ENCODE measurements at places on chromosomes 3 and 15. TPM values are rescaled to one million over a fixed set of nuclear protein-coding genes. Genes with fewer than 3 reads are reported as not detected.

Gene PRR23A
- total RNA-seq, result not detected

Gene OSTN
- total RNA-seq, result 0.49 TPM

Gene DISP2
- 0.38 TPM for total RNA-seq

Gene ZNF662
- total RNA-seq, result 0.81 TPM

Gene C2CD4A
- total RNA-seq, result 1.3 TPM

Gene IL17RE
- total RNA-seq, result 0.19 TPM

Gene TMCO5A
- not detected for total RNA-seq

Gene MAP1A
- 0.32 TPM for total RNA-seq

Gene GRAMD2A
- 0.19 TPM for total RNA-seq

Gene SPRED1
- total RNA-seq, result 23.5 TPM

Gene ZCWPW2
- 0.13 TPM for total RNA-seq

Gene KCNAB1
- total RNA-seq, result 0.13 TPM

Gene LRRC2
- total RNA-seq, result under 0.01 TPM

Gene TEX55
- not detected for total RNA-seq

Gene RETNLB
- not detected for total RNA-seq

Gene NPHP3
- 14.1 TPM for total RNA-seq

Gene AAGAB
- total RNA-seq, result 28.2 TPM

Gene NECTIN3
- 49.0 TPM for total RNA-seq

Gene ZMAT3
- 13.1 TPM for total RNA-seq

Gene CAMKV
- not detected for total RNA-seq

Gene SCN10A
- under 0.01 TPM for total RNA-seq

Gene CCDC9B
- 10.8 TPM for total RNA-seq

Gene TMEM43
- total RNA-seq, result 142 TPM

Gene OXTR
- total RNA-seq, result 1.1 TPM

Gene LRRK1
- total RNA-seq, result 17.6 TPM

Gene STXBP5L
- not detected for total RNA-seq

Gene MELTF
- 4.1 TPM for total RNA-seq

Gene GPR149
- total RNA-seq, result not detected

Gene SPINK8
- not detected for total RNA-seq

Gene RBM6
- 25.9 TPM for total RNA-seq

Gene TRIM42
- not detected for total RNA-seq

Gene LMLN
- total RNA-seq, result 7.2 TPM

Gene CYP1A1
- 31.5 TPM for total RNA-seq

Gene A4GNT
- not detected for total RNA-seq

Gene LTK
- 0.06 TPM for total RNA-seq

Gene CCDC33
- not detected for total RNA-seq

Gene PIK3CA
- 23.5 TPM for total RNA-seq

Gene RHOV
- total RNA-seq, result not detected

Gene ZKSCAN7
- 1.6 TPM for total RNA-seq

Gene KNG1
- total RNA-seq, result not detected

Gene ROPN1
- total RNA-seq, result not detected

Gene ABTB1
- total RNA-seq, result 9.3 TPM
